CD4-positive, alpha-beta T cell treated with Interleukin-17A for 4 hours (primary cell): ENCODE measurements at places on chromosomes 2 and 18.

GRCh38 chr2:97741251-97741650 lies 27.9 kb downstream of the ZAP70 start:
- DNase-seq = no peak

DNA sequence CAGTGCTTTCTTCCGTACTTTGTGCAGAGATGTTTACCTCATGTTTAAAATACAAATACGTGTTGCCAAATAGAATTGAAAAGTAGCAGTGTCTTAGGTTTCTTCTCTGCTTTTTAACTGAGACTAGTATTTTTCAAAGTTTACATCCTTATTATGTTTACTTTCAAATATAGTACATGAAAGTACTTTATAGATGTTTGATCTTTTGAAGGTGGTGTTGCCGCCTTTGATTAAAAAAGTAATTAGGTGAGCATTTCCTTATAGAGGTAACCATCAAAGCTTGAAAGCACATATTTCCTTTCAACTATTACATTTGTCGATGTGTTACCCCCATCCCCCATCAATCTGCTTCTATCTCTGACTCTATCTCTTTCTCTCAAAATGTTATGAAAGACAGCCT lies 87.0 kb downstream of the CERS6 start:
- DNase-seq = no peak

GRCh38 chr2:105590780-105591660 lies 153.7 kb upstream of the NCK2 start:
- DNase-seq = no peak

DNA sequence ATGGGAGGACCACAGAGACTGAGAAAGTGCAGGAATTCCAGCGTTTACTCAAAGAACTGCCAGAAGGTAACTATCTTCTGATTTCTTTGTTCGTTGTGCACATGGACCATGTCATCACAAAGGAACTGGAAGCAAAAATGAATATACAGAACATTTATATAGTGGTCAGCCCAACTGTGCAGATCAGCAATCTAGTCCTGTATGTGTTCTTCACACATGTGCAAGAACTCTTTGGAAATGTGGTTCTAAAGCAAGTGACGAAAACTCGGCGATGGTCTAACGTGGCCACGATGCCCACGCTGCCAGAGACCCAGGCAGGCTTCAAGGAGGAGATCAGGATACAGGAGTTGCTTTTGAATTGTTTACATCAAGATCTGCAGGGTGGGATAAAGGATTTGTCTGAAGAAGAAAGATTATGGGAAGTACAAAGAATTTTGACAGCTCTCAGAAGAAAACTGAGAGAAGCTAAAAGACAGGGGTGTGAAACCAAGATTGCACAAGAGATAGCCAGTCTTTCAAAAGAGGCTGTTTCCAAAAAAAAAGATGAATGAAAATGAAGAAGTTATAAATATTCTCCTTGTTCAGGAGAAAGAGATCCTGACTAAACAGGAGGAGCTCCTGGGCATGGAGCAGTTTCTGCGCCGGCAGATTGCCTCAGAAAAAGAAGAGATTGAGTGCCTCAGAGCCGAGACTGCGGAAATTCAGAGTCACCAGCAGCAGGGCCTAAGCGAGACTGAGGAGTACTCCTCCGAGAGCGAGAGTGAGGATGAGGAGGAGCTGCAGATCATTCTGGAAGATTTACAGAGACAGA lies 8.3 kb upstream of the CHST10 start:
- DNase-seq = no peak

- DNase-seq = no peak
Measured at GRCh38 chr18:41504316-41504715, 450.7 kb upstream of the PIK3C3 start.
